ENCODE measurements at places on chromosomes 5 and 9.

DNA sequence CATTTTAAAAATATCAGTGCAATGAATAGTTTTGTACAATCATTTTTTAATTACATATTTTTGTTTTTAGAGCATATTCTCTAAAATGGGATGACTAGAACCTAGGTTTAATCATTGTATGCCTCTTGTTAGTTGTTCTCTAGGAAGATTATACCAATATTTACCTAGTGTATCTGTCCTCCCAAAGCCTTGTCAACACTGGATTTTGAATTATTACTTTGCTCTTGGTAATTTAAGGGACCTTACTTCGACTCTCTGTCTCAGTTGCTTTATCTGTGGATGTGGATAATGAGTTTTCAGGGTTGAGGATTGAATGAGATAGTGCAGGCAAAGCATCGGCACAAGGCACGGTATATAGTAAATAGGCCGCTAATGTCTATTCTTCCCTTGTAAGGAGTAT, 10.9 kb upstream of the PIP5K1B start:
- no peak for DNase-seq

DNA sequence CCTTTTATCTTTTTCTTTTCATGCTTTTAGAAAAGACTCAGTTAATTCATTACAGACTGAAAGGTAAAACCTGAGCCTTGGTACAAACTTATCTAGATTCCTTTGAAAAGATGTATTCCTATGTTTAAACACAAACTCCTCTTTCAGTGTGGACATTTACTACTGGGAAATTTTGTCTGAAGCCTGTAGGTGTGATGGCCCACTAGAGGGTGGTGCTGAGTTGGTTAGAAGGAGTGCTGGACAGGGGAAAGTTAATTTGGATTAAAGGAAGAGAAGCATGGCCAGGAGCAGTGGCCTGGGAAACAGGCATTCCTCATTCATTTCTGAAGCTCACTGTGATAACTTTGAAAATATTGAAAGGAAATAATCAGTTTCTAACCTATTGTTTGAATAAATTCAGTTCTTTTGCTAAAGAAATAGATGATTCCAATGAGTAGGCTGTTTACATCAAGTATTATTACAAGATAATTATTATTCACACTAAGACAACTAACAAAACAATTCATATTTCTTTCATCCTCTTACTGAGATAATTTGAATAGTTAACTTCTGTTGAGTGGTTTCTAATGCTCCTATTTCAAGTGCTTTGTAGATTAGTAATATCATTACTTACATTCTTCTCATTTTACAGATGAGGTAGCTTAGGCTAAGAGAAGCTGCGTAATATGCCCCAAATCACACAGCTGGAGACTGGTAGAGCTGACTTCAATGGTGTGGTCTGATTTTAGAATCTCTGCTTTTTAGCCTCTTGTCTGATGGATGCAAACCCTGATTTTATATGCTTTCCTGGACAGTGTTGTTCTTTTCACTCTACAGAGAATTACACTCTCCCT, 150.9 kb downstream of the ADGRV1 start:
- DNase-seq: no peak

- DNase-seq: no peak
Observed at GRCh38 chr9:120876842-120877240, at the start of gene PHF19. PHF19 (minus strand) TSS chr9:120877188; CDS start chr9:120874741, 2,447 bp downstream.

- DNase-seq: peak; percentile 42
Observed at GRCh38 chr9:121992571-121993212, 100.4 kb downstream of the TTLL11 start.

- DNase-seq: no peak
Observed at GRCh38 chr5:170636801-170637477, 133.1 kb downstream of the KCNIP1 start.

DNA sequence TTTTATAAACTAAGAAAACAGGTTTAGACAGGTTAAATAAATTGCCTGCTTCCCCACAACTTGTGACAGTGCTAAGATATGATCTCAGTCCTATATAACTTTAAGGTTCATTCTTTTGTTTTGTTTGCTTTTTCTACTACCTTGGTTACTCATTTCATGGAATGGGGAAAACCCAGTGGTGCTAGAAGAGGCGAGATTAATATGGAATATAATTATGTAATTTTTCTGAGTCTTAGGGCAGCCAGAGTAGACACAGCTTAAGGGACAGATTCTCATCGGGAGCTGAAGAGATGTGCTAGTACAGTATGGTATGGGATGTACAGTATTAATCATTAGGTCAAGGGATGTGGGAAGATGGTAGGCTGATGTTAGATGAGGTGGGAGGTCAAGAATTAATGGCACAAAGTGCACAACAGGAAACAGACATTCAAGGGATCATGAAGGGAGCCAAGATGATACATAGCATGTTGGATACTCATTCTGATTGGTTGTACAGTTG, 6.2 kb downstream of the TRIM32 start:
- DNase-seq: no peak

DNA sequence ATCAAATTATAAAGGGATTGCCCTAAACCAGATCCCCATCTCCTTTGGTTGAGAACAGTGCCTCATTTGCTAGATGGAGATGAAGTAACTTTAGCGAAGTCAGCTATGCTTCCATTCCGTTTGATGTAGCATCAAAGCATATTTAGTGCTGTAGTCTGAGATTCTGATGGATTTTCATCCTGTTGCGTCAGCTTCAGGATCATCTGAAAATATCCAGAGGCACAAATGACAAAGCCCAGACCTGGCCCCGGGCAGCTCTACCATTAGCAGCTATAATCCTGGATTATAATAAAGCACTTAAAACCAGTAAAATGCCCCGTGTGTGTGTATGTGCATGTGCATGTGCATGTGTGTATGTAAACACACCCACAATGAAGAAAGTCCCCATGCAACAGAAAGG, 44.7 kb downstream of the ERAP1 start:
- no peak for DNase-seq

GRCh38 chr9:122159026-122159924, at the start of the genes MORN5 and NDUFA8:
MORN5 (plus strand) TSS chr9:122159908; CDS start chr9:122159973, 65 bp downstream.
NDUFA8 (minus strand) TSS chr9:122159779; CDS start chr9:122159677, 102 bp downstream.
- peak; percentile 97 for DNase-seq

DNA sequence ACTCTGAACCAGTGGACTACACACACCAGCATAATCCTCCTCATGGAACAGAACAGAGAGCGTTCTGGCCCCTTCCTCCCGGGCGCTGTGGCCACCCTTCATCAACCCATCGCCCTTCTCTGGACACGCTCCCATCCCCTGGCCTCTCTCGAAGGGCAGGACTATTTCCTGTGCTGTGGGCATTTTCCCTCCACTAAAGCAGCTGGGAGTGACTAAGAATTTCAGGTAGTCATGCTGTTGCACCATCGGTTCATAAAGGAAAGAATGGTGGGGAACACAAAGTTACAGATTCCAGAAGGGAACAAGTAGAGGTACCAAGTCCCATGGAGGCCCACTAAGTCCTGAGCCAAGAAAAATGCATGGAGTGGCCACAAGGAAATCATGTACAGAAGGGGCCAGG, 68.6 kb downstream of the EPB41L4B start:
- DNase-seq: no peak

DNA sequence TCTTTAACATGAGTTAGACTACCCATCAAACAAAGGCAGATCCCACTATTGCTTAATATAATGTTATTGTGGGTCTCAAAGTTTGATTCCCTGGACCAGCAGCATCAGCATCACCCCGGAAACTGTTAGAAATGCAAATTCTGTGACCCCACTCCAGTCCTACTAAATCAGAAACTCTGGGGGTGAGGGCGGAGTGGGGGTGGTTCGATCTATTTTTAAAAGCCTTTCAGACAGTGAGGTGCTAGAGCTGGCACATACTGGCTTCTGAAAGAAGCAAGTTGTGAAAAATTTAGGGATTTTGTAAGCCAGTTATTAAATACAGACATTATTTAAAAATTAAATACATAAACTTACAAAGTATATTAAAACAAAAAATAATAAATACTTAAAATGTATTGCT, 513.2 kb downstream of the NFIB start:
- no peak for DNase-seq

GRCh38 chr5:2256691-2257280, 374.1 kb upstream of the IRX4 start:
- DNase-seq: no peak

GRCh38 chr5:62649025-62649424, 70.4 kb downstream of the LRRC70 start:
- no peak for DNase-seq

GRCh38 chr5:110753600-110753999, 14.8 kb downstream of the SLC25A46 start:
- peak; percentile 31 for DNase-seq

DNA sequence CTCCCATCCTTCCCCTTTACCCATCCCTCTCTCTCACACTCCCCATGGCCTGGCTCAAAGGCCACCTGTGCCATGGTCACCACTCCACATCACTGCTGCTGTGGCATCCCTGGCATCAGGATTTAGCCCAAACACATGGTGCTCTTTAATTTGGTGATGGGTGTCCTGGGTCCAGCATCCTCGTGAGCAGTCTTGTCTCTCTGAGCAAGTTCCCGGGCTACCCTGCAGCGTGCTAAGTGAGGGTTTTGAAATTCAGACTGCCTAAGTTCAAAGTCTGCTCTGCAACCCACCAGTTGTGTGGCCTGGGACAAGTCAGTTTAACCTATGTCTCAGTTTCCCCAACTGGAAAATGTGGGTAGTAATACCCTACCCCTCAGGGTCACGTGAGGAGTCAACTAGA, 39.9 kb downstream of the WHRN start:
- no peak for DNase-seq

All from CD4-positive, alpha-beta T cell treated with Interferon alpha-2 for 1 hour (primary cell).